T-helper 1 cell (primary cell): ENCODE measurements at places on chromosomes 6 and 20.

- DNase-seq = no peak
Observed at GRCh38 chr6:5626727-5627426, 365.6 kb downstream of the FARS2 start.

DNA sequence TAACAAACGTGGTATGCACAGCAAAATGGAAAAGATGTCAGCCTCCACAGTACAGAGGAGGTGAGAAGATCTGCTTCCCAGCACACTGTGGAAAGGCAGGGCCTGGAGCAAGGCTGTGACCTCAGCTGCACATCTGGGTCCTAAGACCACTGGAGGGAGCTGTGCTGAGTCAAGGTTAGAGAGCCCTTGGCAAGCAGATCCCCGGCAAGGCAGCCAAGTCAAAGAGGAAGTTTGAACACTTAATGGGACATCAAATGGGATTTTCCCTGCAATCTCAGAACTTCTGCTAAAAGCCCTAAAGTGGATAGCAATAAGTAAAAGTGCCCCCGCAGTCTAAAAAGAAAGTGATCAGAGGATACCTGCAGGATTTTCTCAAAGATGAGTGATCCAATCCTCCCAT lies 39.5 kb downstream of the UNC5CL start:
- peak; percentile 4 for DNase-seq

- no peak for DNase-seq
Observed at GRCh38 chr6:158633127-158633526, 11.4 kb downstream of the DYNLT1 start.

DNA sequence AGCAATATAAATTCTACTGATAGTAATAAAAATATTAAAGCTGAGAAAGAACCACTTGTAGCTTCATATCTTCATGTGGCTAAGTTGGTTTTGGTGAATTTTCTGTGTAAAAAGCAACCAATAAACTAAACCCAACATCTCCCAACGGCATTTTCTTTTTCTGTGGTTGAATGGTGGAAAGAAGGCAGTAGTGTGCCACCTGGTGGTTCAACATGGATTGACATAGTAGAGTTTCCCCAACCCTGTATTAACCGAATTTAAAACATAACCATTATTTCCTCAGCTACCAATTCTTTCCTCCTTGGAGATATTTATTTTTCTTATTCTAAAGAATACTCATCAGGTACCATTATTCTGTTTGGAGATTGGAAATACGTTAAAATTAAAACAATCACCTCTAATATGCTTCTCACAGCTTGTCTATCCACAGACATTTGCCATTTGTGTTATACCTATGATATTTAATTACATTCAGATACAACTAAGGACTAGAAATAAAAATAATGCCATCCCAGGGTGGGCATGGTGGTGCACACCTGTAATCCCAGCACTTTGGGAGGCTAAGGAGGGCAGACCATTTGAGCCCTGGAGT lies 117.1 kb upstream of the EEF1E1 start:
- no peak for DNase-seq

DNA sequence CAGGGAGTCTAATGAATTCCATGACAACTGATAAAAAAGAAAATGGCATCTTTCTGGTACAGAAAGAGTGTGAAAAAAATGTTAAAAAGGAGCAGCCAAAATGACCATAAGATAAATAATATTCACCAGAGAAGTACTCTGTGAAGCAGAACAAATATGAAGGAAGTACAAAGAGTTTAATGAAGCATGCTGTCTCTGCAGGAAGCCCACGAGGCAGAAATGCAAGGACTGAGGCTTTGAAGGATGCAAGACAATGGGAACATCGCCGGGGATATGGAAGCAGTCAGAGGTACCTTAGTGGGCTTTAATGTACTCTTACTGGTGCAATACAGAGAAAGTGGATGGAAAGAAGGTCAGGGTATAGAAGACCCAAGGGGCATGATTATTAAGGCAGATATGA lies 50.7 kb downstream of the NOX3 start:
- DNase-seq = no peak
